CD4-positive, alpha-beta T cell treated with Interleukin-15 for 1 hour (primary cell): ENCODE measurements at places on chromosomes 12 and 14.
A peak's percentile ranks its signal among the peaks of the same experiment; 100 is the strongest.

DNA sequence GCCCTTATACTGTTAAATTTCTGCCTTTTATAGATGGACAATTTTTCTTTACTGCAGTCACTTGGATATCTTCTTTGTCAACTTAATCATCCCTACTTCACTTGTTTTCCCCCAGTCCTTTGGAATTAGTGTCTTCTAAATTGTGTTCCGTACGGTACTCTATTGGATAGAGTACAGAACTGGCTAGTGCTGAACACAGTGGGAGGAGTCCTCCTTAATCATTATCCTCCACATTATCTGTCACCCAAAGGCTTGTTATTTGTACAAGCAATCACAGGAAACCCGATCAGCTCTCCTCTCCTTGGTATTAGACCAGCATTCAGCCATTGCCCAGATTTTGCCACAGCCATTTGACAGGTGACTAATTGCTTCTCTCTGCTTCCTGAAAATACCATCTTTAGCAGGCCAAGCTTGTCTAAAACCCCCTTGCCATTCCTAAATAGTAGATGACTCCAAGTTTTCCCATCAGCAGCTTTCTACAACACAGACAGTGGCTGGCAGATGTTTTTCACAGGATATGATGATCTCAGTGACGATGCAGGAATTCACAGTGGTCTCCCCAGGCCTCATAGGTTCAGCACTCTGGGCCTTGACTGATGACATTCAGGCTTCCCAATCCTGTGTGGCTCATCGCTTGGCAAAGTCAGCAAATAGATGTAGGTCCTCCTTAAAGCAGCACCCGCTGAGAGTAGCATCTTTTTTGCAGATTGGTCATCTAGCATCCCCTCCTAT lies 216.0 kb upstream of the RGS6 start:
- no peak for DNase-seq

DNA sequence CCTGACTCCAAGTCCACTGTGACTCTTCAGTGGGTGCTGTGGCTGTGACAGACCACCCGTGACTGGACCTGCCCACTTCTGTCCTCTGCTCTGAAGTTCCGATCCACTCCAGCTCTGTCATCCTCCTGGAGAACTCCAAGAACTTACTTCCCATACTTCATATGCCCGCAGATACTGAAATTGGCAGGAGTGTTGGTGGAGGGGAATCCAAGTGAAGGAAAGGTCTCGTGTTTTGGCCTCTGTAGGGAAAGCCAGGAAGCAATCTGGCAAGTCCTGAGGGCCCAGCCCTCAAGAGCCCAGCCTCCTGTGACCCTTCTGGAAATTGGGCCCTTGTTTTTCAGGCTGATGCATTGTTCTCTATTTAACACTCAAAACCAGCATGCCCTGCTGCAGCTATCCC lies 22.4 kb upstream of the FKBP4 start:
- no peak for DNase-seq

- no peak for DNase-seq
Measured at GRCh38 chr12:102067574-102068258, 5.9 kb upstream of the WASHC3 start.

GRCh38 chr12:56634837-56635791 lies 5.0 kb upstream of the BAZ2A start:
- peak; percentile 69 for DNase-seq

- no peak for DNase-seq
Measured at GRCh38 chr12:124553862-124554428, 13.5 kb downstream of the NCOR2 start.

DNA sequence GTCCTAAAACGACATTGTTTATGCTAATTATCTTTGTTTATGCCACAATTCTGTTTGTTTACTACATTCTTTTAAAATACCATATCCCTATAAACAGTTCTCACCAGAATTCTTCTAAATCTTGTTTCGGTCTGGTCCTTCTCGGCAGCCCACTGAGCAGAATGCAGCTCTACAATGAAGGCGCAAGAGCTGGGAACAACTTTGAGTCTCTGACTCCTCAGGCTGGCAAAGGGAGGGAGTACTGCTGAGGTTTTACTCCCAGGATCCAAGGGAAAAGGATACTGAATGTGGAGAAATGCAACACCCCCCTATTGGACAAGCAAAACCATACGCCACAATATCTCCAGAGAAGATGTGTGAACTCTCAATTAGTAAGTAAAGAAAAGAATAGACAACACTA lies 5.4 kb downstream of the SOX5 start:
- DNase-seq, result no peak

GRCh38 chr12:120394483-120395367 lies 25.8 kb upstream of the MSI1 start:
- DNase-seq, result no peak

DNA sequence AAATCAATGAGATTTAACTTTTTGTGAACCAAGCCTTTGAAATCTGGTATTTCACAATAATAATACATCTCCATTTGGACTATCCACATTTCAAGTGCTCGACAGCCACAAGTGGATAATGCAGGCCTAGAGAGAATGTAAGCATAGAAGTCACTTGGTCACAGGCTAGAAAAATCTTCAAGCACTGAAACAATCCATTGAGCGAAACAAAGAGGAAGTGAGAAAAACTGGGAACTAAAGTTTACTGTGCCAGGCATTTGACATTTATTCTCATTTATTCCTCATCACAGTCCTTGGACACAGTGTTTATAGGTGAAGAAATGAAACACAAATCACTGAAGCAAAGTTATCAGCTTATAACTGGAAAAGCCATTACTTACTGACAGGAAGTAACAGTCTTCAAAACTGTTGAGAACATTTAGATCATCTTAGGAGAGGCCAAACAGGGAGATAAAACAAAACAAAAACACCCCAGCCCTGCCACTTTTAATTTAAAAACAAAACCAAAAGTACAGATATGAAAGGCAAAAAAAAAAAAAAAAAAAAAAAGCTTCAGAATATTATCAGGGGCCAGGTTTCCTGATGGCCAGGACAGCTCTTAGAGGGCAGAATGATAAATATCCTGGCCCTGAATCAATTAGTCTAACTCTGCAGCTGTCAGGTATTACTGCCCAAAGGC lies 29.2 kb downstream of the GNS start:
- DNase-seq, result no peak

DNA sequence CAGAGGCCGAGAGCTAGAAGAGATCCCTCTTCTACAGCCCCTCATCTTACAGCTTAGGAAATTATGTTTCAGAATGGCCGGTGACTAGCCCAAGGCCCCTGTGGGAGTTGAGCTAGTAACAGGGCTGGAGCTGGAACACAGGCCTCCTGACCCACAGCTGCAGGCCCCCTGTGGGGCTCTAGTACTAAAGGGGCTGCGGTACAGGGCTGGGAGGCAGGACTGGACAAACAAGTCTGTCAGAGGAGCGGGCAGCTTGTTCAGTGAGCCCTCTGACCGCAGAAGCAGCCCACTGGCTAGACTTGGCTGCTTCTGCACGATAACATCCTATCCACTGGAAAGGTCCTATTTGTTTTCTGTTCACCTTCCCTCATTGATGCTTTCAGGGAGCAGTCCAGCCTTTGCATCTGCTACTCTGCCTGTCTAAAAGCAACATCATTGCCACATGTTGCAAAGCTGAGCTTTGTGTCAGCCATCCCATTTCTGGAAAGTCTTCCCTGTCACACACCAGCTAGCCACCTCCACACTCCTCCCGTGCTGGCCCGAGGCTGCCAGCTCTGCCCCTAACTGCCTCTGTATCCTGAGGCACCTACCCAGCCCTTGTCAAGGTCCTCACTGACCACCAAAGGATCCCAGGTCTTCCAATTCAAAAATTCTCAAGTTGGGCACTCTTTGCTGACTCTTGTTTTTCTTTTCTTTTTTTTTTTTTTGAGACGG lies 10.2 kb downstream of the PSMC1 start:
- DNase-seq, result no peak

DNA sequence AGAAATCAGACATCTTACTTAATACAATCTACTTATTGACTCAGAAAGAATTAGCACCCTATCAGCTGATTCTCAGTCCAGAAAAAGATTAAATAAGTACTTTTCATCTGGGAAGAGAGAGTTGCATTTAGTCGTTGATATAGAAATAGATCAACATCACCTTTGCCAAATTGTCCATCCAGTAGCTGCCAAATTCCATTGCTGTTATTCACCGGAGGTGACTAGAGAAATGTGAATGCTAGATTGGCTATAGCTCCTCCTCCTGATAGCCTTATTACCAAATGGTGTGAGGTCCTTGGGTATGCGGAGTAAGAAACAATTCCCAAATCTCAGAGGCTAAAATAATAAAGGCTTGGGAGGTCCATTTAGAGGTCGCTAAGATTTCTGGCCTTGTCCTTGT lies 723.3 kb upstream of the FLRT2 start:
- no peak for DNase-seq

- no peak for DNase-seq
Measured at GRCh38 chr12:74957634-74958033, 252.0 kb downstream of the KCNC2 start.

- DNase-seq, result no peak
Measured at GRCh38 chr12:117412465-117413188, 51.2 kb upstream of the NOS1 start.

DNA sequence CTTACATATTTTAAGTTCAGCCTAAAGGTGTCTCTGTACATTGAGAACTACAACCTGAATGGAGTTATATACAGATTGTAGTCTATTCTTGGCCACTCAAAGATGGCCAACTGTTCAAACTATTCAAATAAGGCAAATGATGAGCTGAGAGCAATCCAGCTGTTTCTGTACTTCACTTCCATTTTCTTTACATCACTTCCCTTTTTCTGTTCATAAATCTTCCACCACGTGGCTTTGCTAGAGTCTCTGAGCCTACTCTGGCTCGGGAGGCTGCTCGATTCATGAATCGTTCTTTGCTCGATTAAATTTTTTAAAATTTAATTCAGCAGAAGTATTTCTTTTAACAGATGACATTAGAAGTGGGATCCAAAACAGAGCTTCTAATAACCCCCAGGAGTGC lies 879.7 kb downstream of the GALC start:
- DNase-seq, result no peak

DNA sequence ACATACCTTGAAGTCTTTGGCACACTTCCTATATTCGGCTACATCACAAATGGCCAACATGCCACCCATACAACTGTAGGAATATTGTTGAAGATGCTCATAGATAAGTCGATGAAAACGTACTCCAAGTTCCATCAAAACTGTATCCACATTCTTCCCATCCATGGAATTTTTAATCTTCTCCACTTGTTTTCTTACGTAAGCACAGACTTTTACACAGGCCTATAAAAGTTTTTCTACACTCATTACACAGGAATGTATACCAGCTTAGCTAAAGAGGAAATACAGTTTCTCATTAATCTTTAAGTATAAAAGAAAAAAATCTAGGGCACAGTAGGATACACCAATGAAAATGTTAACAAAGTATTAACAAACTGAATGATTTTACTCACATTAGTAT lies 59.1 kb downstream of the EXOC5 start:
- no peak for DNase-seq

GRCh38 chr12:120761519-120761934 lies 35.9 kb downstream of the ACADS start:
- no peak for DNase-seq

- DNase-seq, result no peak
Measured at GRCh38 chr12:32889011-32889760, 7.4 kb downstream of the PKP2 start.

- DNase-seq, result no peak
Measured at GRCh38 chr12:29562110-29562804, 64.8 kb upstream of the OVCH1 start.

DNA sequence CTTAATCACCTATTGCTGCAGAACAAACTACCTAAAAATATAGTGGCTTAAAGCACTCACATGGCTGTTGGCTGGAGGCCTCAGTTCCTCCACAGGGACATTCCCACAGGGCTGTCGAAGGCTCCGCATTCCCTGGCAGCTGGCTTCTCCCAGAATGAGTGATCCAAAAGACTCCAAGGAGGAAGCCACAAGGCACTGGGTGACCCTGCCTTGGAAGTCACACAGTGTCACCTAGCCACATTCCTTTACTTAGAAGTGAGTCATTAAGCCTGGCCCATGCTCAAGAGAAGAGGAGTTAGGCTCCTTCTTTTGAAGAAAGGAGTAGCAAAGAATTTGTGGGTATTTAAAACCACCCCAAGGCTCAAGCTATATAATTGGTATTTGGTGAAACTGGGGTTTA lies 63.9 kb upstream of the MAP1LC3B2 start:
- no peak for DNase-seq

DNA sequence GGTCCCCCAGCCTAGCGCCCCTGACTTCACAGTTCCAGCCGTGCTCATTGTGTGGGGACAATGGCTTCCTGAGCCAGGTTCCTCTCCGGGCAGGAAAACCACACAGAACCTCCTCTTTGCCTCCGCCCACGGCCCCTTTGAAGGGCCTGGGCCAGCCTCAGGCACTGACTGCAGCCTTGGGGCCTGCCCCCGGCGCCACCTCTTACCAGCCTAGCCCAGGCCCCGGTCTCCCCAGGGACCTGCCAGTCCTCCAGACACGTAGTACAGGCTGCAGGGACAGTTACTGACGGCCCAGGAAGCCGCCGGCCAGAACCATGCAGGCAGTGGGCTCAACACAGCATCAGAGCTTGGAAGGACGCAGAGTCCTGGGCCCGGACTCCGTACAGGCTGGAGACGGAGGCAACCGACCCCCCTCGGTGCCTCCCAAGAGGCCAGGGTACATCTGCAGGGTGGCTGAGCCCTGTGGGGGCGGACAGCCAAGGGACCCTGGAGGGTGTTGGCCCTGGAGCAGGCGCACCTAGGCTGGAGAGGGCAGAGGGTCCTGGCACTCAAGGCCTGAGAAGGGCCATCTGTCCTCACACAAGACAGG lies 20.9 kb upstream of the NUDT14 start:
- peak; percentile 31 for DNase-seq

GRCh38 chr14:49988080-49988990 lies 95.5 kb downstream of the ARF6 start:
- no peak for DNase-seq

DNA sequence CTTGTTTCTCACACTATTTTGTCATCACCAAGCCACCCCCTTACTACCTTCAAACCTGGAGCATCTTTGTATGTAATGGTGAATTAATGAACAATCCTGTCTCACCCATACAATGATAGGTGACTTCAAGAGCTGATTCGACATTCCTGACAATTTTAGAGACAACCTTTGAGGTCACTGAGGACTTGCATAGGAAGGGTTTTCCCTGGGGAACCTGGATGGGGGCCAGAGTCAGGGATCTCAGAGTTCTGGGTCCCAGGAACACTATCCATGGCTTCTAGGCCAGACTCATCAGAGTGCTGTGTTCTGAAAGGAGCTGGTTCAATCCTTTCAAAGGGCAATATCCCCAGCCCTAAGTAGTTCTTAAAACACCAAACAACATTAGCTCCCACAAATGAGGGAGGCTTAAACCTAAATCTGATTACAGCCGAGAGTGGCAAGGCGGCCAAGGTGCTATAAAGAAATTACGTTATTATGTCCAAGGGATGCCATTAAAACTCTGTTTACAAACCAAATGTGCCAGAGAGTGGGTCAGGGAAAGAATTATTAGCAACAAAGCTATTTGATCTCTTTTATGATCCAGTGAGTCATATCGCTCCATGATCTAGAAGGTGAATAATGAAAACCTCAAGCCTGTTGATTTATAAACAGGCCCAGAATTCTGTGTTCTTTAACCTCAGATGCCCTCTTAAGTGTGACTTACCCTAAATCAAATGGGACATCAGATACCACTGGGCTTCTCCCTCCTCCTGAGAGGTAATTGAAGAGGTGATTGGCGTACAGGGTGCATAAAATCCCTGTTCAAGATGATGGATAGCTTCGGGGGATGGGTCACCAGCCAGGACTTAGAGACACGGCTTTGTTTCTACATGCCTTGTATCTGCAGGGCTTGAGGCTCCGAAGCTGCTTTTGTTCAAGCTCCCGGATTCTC lies 230.2 kb upstream of the TBX3 start:
- no peak for DNase-seq

- DNase-seq, result no peak
Measured at GRCh38 chr12:68403711-68404110, 71.5 kb upstream of the MDM1 start.

GRCh38 chr12:54364413-54364812 lies at the start of gene GPR84:
Gene GPR84 (minus strand): TSS chr12:54364486. CDS start chr12:54363851, 635 bp downstream.
- peak; percentile 44 for DNase-seq
